ENCODE measurements at places on chromosomes 2 and 18.

GRCh38 chr2:206045251-206045650 is 40.7 kb downstream of the INO80D start:
- no peaks in the 10 kb centered on the region for H3K36me3 ChIP-seq
- H3K4me3 ChIP-seq: no peak overlapping the region
- no peaks in the 10 kb centered on the region for H3K27me3 ChIP-seq
- no peak for DNase-seq
- H3K27ac ChIP-seq: no peak overlapping the region
- H3K4me1 ChIP-seq: peaks cover 3% of the 10 kb centered on the region

- DNase-seq: no peak
- no peaks in the 10 kb centered on the region for H3K4me1 ChIP-seq
- H3K27ac ChIP-seq: no peak overlapping the region
- H3K4me3 ChIP-seq: no peak overlapping the region
- H3K36me3 ChIP-seq: no peaks in the 10 kb centered on the region
- H3K27me3 ChIP-seq: no peaks in the 10 kb centered on the region
Measured at GRCh38 chr2:40034801-40035200, 255.7 kb upstream of the THUMPD2 start.

DNA sequence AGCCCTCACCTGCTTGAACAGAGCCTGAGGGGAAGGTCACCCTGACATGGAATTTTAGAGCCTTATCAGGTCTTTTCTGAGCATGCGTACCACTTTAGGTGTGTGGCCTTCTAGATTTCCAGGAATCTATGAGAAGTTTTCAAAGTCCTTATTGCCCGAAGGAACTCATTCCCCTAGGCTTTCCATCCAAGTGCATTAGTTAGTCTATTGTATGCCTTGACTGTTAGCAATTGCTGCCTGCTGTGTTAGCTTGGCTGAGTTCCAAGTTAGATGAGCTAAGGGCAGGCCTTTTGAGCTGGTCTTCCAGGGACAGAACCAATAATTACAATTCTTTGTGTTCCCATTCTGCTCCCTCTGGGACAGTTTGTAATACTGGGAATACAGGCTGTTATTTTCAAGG is 30.8 kb upstream of the PUM2 start:
- no peak overlapping the region for H3K27ac ChIP-seq
- no peaks in the 10 kb centered on the region for H3K36me3 ChIP-seq
- no peak overlapping the region for H3K4me3 ChIP-seq
- no peak for DNase-seq
- H3K27me3 ChIP-seq: no peaks in the 10 kb centered on the region
- peaks cover 3% of the 10 kb centered on the region for H3K4me1 ChIP-seq

DNA sequence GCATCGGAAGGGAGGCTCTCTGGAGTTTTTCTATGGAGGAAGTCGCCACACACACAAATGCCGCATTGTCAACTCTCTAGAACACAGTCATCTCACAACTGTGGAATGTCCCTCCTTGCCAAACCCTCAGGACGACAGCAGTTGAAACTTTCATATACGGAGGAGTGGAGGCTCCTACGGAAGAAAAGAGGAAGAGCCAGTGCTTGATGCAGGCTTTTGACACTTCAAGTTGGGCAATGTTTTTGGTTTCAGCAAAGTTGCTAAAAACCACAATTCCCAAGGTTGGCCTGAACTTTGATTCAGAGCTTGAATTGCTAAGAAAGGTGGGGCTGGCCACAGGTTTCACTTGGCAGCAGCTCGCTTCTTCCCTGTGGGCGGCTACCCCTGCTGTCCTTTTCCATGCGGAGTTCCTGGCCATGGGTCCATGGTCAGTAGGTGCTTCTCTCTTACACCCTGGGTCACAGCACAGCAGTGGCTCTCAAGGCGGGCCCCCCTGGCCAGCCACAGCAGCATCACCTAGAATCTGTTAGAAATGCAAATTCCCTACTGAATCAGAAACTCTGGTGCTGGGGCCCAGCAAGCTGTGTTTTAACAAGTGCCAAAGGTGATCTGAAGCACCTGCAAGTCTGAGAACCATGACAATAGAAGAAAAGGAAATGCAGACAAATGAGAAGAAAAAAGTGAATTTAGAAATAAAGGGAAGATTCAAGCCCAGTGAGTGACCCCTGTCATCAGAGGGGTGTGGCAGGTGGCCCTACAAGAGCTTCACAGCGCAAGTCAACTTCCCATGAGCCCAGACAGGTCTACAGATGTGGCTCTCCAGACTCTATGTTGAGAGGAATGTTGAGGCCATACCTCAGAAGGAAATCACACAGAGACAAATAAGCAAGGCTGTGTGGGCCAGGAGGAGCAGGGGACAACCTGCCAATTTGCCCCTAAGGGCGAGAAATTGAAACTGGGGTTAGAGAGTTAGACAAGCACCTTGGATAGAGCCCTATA is 856.4 kb downstream of the RNF144A start:
- H3K4me3 ChIP-seq: no peak overlapping the region
- H3K4me1 ChIP-seq: no peaks in the 10 kb centered on the region
- no peak for DNase-seq
- H3K27me3 ChIP-seq: no peaks in the 10 kb centered on the region
- H3K27ac ChIP-seq: no peak overlapping the region
- H3K36me3 ChIP-seq: no peaks in the 10 kb centered on the region

Data from thoracic aorta (tissue), 2 donors.